ENCODE measurements at places on chromosomes 4 and X.

GRCh38 chr4:96753216-96753615, 913.3 kb downstream of the PDHA2 start:
- DNase-seq, result no peak

DNA sequence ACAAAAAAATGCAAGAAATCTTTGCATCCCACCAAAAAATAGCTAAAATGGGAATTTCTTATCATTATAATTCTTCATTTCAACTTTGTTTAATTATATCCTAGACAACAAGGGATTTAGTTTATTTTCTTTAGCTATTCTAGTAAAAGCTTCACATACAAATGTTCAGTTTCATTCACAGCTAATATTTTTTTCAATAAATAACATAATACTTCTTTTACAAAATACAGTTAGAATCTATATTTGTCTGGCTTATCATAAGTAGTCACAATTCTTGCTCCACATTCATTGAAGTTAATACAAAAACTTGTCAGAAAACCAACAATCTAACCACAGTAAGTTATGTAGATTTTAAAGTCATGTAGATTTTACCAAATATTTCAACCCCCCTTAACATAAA, 414.4 kb downstream of the FAT4 start:
- DNase-seq, result no peak

DNA sequence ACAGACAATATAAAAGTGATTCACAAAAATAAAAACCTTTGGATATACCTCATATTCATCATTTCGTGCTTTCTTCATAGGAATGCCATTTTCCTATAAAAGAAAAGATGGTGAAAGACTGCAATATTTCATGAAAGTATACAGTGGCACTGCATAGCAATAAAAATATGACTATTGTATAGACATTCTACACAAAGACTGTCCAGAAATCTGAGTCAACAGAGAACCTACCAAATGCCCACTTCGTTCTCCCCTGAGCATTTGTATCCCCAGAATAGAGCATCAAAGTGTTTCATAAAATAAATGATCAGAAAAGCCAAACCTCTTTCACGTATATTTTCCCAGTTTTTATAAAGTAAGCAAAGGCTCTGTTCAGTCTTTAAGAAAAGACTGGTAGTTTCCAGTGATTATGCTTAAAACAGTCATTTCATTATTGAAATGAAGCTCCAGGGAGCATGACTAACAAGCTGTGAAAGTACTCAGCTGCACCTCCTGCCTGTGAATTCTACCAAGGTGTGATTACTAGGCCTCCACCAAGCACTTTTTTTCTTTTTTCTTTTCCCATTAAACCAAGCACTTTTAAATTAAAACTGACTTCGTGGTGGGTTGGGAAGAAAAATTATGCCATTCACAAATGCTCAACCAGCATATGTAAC, 20.2 kb downstream of the PPA2 start:
- no peak for DNase-seq

DNA sequence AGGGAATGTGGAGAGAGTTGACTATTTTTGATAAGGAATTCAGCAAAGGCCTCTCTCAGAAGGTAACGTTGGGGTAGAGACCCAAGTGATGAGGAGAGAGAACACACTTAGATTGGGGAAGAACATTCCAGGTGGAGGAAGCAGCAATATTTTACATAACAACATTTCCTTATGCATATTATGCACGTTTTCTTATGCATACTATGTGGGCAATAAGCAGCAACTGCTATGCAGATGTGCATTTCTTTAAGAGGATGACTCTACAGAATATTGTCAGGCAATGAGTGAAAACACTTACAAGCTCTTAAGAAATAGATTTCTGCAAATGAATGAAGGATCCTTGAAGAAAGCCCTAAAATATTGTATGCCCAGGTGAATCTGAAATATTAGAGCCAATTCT, 91.1 kb downstream of the TMEM47 start:
- no peak for DNase-seq

DNA sequence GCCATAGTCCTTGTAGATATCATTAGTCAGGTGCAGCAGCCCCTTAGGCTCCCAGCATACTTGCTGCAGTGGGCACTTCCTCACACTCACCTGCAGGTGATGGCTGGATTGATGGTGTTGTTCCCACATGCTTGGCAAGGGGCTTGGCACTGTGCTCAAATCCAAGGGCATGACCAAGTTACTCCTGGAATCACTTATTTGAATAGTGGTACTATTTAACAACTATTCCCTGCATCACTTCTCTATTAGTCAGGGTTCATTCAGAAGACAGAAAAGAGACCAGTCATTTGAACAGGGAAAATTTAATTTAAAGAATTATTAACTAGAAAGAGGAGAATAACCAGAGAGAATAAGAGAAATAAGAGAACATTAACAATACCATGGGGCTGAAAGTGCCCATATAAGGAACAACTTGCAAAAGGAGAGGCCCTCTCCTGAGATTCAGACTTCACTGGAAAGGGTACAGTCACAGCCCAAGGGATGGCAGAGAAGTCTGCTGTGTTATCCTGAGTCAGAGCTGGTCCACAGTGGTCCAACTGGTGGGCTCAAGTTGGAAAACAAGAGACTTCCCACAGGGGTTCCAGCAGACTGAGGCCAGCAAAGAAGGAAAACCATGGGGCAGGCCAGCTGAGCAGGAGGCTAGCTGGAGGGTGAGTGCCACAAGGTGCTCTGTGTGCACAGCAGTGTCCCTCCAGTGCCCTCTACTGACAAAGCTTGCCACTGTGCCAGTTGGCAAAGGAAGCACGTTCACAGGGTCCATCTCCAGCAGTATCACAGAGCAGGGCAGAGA, 9.8 kb downstream of the SPP1 start:
- peak; percentile 20 for DNase-seq

GRCh38 chr4:147927377-147928137, 195.7 kb downstream of the ARHGAP10 start:
- no peak for DNase-seq

DNA sequence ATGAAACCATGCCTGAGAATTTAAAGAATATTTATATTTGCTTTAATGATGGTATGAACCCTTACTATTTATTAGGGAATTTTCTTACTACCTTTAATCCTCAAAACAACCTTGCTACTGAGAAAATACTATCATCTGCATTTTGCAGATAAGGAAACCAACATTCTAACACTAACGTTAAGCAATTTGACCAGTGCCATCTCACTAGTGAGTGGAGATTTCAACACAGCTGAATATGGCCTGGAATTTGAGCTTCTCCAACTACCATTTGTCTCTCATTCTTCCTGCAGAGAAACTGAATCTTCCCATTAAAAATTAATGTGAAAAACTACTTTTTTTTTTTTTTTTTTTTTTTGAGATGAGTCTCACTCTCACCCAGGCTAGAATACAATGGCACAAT, 380.9 kb upstream of the SMIM31 start:
- no peak for DNase-seq

GRCh38 chr4:175369087-175369486, 443.0 kb downstream of the GPM6A start:
- no peak for DNase-seq

- no peak for DNase-seq
Measured at GRCh38 chrX:34528081-34528480, 129.0 kb downstream of the TMEM47 start.

GRCh38 chr4:96016634-96017299, 176.9 kb downstream of the PDHA2 start:
- no peak for DNase-seq

- DNase-seq, result no peak
Measured at GRCh38 chr4:109111031-109111430, 191.4 kb downstream of the COL25A1 start.

GRCh38 chr4:171430495-171430894, 382.7 kb upstream of the GALNTL6 start:
- DNase-seq, result no peak

DNA sequence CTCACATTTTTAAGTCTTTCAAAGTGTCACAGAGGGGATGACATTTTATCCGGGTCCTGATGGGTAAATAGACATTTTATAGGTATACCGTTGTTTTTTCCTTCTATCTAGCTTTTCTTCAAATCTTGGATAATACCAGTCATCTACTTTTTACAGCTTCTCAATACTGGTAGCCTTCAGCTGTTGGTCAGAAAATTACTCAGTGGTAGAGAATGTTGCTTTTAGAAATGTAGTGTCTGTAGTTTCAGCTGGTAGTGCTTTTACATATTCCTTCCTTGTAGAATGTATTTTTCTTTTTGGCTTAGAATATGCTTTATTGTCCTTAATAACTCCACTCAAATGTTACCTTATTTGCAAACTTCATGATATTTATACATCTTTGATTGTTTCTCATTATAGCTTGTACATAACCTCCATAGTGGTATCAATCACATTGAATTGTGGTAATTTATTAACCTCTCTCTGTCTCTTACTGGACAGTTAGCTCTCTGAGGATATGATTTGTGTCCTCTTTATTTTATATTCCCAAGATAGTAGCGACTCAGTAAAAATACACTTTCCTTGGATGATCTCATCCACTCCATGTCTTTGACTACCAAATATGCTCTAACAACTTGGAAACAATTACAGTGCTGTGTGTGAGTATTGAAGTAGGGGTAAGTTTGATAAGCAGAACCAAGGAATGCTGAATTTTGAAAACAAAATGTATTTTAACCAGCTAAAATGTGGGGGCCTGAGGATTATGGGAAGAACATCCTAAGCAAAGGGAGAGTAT, 53.8 kb downstream of the RAP1GDS1 start:
- no peak for DNase-seq

GRCh38 chr4:69735119-69735518, 25.3 kb downstream of the SULT1B1 start:
- DNase-seq, result no peak

GRCh38 chr4:30330894-30331652, 389.1 kb upstream of the PCDH7 start:
- no peak for DNase-seq

GRCh38 chr4:129109965-129110824, 14.2 kb downstream of the C4orf33 start:
- DNase-seq, result no peak

GRCh38 chr4:65791812-65792308, 121.6 kb upstream of the EPHA5 start:
- DNase-seq, result no peak

- no peak for DNase-seq
Measured at GRCh38 chrX:100635040-100635439, 1.6 kb downstream of the TSPAN6 start.

- DNase-seq, result peak; percentile 57
Measured at GRCh38 chr4:77820649-77821561, 1.7 kb upstream of the CNOT6L start.

DNA sequence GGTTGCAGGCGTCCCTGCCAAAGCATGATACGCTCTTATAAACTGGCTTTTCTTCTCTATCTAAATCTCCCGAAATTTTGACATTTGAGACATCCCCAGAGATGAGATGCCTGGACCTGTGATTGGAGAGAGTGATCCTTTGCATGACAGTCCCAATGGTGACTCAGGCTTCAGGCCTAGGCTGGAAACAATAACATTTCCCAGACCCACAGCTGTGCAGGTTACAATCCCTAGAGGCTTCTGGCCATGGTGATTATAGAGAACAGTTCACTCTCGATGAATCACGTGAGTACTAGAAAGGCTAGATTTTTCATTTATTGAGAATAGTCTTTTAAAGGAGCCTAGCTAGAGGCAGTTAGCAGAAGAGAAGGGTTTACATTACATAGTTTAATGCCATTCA, 75.9 kb downstream of the SPATA18 start:
- no peak for DNase-seq

DNA sequence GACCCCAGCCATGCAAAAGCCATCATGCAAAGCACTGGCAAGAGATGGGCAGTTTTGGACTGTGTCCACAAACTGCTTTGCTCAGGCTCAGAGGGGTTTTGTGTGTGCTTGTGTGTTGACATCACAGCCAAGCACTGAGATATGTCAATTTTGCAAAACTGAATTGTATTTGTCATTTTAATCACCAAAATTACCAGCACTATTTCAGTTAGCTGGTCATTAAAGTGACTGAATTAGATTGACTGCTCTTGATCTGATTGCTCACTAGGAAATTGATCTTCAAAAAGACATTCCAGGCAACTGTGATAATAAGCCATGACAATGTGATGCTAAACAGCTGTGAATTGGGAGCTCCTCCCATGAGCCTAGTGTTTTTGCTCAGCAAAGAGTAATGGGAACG, 337.3 kb upstream of the GNPDA2 start:
- no peak for DNase-seq

DNA sequence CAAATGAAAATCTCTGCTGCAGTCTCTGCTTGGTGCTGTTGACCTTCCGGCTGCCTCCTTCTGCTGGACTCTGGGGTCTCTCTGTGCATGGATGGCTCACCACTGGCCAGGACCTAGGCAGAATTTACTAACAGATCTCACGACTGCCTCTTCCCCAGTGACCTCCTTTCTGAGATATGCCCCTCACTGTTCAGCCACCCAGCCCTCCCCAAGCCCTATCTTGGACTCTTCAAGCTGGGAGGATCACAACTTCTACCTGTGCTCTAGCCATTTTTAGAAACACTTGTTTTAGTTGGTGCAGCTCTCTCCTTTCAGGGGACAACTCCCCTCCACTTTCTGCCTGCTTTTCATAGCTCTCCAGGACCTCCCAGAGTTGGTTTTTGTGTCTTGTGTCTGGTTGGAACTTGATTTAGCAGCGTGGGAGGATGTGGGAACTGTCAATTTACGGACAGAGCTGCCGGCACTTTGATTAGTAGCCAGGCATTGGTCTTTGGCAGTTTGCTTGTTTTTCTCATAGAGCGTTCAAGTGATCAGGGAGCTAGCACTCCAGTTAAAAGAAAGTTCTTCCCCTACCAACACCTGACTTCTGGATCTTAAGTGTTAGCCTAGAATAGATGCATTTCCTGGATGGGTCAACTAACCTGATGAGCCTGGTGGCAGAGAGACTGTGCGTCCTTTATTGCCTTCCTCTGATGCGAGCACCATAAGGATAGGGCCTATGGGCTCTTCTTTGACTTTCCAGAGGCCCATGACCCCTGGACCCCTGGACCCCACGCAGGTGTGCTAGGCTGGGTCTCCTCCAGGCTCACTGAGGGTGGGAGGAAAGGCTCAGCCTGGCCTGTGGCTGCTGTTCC, 6.5 kb downstream of the RGS12 start:
- DNase-seq, result no peak
